ENCODE measurements at places on chromosomes 3 and 15.
A peak's percentile ranks its signal among the peaks of the same experiment; 100 is the strongest.

- no peak for DNase-seq
Measured at GRCh38 chr15:89812011-89812846, 2.4 kb downstream of the ANPEP start.

- no peak for DNase-seq
Measured at GRCh38 chr3:175287361-175287963, 428.3 kb downstream of the NAALADL2 start.

DNA sequence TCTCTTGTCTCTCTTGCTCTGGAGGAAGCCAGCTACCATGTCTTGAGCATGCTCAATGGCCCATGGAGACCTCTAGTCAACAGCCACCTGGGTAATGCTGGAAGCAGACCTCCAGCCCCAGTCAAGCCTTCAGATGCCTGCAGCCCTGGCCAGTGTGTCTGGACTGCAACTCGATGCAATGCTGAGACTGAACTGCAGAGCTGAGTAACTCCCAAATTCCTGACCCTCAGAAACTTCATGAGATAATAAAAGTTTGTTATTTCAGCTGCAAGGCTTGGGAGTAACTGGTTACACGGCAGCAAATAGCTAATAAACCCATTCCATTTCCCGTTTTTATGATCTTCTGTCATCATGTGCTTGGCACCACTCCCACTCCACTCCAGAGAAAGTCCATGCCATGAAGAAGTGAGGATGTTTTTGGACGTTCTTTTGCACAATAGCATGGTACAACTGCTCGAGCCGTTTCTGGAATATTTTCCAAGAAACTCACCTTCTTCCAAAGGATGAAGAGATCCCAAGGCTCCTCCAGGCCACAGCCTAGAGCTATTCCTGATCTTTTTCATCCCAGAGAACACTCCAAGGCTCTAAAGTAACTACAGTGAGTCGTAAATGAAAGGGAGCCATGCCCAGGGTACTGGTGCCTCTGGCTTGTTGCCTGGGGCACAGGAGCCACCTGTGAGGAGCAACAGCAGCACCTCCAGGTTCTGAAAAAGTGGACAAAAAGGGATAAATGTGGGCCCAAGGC lies 72.0 kb upstream of the KLF13 start:
- DNase-seq = no peak

DNA sequence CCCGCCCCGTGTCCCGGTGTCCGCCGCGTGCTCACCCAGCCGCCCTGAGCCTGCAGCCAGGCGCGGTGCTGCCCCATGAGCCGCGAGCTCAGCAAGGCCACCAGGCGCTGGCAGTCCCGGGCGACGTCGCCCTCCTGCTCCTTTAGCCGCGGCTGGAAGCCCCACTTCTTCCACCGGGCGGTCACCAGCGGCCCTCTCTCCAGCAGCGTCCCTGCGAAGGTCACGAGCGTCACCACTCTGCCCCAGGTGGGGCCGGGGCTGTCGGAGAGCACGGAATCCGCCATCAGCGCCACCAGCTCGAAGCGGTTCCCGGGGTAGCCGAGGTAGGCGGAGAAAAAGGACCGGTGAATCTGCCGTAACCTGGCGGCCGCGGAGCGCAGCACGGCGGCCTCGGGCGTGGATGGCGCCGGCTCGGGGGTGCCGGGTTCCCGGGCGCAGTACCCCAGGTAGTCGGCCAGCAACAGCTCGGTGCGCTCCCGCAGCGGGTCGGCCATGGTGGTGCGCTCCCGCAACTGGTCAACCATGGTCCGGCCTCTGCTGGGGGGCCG lies 298 bp downstream of the BCL2L10 start:
- DNase-seq = peak; percentile 24

GRCh38 chr3:32557640-32558352 lies 12.9 kb downstream of the DYNC1LI1 start:
- DNase-seq = no peak

DNA sequence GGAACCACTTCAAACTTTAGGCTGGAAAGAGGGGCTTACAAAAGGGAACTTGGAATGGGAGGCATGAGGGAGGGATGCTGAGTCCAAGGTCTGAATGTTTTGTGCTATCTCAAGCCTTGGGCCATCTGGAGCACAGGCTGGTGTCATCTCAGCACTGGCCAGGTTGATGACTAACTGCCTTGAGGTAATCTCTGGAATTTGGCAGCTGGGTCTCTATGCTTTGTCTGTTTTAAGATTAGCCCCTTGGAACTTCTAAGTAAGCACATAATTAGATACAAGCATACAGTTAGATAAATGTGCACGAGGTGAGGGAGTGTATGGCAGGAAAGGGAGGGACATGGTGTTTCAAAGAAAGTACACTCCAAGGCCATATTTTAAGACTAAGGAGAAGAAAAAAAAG lies 252.4 kb upstream of the CCDC54 start:
- no peak for DNase-seq

- no peak for DNase-seq
Measured at GRCh38 chr15:49987896-49988295, 131.1 kb downstream of the ATP8B4 start.

GRCh38 chr3:157667493-157667892 lies 164.3 kb upstream of the VEPH1 start:
- no peak for DNase-seq

DNA sequence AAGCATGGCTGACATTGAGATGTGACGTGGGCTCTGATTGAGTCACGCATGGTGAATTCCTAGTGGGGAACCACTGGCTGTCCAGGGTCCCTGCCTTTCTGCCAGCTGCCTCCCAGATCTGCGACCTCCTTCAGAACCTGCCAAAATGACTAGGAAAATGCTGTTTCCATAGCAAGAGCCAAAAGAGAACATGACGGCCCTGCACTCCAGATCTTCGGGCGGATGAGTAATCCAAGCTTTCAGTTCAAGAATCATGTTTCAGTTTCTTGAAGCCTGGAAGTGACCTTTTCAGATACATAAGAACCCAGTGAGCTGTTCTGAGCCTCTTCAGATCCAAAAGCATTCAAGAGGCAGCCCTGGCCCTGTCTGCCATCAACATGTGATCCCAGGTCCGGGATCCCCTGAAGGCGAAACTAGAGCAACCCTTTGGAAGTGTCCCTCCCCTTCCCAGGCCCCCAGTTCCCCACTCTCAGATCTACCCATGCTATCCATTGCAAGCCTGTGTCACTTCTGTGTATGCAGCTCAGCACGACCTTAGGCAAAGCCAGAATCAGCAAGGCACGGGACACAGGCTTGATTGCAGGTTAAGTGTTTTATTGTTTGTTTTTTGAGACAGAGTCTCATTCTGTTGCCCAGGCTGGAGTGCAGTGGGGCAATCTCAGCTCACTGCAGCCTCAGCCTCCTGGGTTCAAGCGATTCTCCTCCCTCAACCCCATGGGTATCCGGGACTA lies 19.7 kb downstream of the ANKRD63 start:
- DNase-seq = no peak

GRCh38 chr3:159960188-159961148 lies 28.2 kb upstream of the IL12A start:
- no peak for DNase-seq

DNA sequence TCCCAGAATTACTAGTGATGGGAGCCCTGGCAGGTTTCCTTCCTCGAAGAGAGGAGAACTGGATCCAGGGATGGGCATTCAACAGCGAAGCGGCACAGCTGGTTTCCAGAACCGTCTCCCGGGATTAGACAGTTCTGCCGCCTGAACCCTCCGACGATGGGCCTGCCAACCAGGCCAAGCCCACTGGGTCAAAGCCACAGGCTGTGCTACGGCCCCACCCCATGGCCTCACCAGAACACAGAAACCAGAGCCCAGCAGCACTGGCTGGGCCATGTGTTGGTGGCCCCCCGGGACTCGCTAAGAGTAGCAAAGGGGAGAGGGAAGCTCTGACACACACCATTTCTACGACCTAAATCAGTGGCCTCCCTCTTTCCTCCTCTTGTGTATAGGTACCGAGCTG lies 2.2 kb downstream of the C15orf62 start:
- no peak for DNase-seq

- DNase-seq = no peak
Measured at GRCh38 chr3:172751175-172751704, 714 bp downstream of the ECT2 start.

DNA sequence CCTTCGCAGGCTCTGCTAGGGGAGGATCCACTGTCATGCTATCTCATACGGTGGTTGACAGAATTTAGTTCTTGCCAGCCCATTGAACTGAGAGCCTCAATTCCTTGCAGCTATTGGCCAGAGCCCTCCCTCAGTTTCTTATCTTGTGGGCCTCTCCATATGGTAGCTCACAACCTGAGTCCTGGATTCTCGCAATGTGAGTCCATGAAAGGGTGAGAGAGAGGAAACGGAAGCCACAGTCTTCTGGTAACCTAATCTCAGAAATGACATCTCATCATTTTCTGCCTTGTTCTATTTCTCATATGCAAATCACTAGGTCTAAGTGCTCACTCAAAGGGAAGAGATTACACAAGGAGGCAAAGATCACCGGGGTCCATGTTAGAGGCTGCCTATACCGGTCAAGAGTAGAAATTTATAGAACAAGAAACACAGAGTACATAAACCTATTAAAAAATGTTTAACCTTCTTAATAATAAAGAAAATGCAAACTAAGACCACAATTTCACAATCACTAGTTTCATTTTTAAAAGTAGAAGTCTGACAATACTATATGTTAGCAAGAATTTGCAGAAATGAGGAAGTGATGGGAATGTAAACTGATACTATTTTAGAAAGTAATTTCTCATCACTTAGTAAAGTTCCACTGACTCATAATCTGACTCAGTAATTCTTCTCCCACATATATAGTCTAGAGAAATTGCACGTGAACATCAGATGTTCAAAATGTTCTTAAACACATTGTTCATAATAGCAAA lies 378.4 kb upstream of the AGTR1 start:
- no peak for DNase-seq

DNA sequence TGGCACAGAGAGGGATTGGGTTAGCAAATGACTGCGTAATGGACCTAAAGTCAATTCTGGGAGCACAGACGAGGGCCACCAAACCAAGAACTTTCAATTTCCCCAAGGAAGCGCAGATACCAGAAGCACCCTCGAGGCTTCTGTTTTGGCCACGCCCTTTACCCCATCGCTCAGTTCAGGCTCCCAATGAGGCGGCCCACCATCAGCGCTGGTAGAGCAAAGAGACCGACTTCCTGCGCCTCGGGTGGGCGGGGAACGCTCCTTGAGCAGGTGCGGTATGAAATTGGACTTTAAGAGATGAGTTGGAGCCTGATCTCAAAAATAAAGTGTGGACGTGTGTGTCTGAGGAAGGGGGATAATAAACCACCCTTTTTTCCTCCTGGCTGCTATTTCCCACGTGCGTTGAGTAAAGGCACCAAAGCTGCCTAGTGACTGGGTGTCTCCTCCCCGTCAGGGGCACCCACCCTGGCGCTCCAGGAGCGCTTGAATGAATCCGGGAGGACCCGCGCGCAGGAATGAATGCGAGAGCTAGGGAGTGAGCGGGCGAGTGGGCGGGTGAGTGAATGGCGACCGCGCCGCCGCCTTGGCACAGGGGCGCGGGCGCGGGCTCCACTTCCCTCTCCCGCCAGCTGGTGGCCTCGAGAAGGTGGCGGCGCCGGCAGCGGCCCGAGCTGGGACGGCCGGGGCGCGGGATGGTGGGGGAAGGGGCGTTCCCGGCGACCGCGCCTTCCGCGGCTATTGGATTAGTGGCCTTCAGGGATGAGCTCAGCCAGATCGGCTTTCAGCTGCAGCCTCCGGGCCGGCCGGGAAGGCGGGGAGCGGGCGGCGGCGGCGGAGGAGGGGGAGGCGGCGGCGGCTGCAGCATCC lies at the start of gene SPSB4:
TSS of gene SPSB4 (plus strand) at position 772 of the 867 bp plus-strand sequence. CDS start 14,758 bp downstream, outside the sequence.
- DNase-seq = no peak

- DNase-seq = no peak
Measured at GRCh38 chr3:81788610-81789009, 27.2 kb upstream of the GBE1 start.

- DNase-seq = no peak
Measured at GRCh38 chr3:25349828-25350724, 78.0 kb upstream of the RARB start.

DNA sequence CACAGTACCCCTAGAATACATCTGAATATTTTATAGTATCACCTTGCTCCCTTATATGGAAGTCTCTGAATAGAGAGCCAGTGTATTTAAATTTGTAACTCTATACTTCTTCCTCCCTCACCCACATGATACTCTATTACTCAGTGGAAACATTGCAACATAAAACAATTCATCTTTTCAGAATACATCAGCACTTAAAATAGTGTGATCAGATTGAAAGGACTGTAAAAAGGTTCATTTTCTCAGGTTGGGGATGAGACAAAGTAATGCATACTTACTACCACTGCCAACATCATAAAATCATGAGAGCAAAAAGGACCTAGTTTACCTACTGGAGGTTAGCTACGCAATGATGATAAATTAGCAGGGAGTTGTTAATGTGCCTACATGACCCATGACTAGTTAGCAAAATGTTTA lies 13.8 kb upstream of the THRB start:
- no peak for DNase-seq

DNA sequence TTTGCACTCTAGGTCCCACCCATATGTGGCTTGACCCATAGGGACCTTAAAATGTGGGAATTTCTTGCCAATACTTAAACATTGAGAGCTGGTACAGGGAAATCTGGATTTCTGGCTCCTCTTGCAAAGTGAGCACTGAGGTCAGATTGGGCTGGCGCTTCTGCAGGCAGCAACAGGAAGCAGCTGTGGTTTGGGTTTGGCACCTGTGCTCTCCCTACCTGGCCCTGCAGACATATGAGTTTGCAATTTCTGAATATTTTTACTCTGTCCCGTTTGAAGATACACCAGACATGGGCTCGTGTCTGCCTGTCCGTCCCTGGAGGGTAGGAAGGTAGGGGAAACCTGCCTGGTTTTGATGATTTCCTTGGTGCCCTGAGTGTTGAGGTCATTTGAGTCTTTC lies 74.8 kb upstream of the SEC13 start:
- no peak for DNase-seq

- DNase-seq = no peak
Measured at GRCh38 chr15:33211176-33211808, 16.8 kb upstream of the FMN1 start.

DNA sequence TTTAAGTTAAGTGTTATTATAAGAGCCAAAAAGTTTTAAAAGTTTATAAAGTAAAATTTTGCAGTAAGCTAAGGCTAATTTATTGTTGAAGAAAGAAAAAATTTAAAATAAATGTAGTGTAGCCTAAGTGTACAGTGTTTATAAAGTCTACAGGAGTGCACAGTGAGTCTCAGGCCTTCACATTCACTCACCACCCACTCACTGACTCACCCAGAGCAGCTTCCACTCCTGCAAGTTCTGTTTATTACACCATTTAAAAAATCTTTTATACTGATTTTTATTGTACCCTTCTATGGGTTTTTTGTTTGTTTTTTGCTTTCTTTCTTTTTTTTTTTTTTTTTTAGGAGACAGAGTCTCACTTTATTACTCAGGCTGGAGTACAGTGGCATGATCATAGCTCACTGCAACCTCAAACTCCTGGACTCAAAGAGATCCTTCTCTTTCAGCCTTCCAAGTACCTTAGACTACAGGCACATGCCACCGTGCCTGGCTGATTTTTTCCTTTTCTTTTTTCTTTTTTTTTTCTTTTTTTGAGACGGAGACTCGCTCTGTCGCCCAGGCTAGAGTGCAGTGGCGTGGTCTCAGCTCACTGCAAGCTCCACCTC lies 25.9 kb downstream of the CSTA start:
- no peak for DNase-seq

Measured in activated gamma-delta T cell treated with anti-CD3 and anti-CD28 coated beads, Interleukin-2, amount 50 U/mL, for 16 hours (primary cell).